ENCODE measurements at places on chromosomes 13 and 19.

DNA sequence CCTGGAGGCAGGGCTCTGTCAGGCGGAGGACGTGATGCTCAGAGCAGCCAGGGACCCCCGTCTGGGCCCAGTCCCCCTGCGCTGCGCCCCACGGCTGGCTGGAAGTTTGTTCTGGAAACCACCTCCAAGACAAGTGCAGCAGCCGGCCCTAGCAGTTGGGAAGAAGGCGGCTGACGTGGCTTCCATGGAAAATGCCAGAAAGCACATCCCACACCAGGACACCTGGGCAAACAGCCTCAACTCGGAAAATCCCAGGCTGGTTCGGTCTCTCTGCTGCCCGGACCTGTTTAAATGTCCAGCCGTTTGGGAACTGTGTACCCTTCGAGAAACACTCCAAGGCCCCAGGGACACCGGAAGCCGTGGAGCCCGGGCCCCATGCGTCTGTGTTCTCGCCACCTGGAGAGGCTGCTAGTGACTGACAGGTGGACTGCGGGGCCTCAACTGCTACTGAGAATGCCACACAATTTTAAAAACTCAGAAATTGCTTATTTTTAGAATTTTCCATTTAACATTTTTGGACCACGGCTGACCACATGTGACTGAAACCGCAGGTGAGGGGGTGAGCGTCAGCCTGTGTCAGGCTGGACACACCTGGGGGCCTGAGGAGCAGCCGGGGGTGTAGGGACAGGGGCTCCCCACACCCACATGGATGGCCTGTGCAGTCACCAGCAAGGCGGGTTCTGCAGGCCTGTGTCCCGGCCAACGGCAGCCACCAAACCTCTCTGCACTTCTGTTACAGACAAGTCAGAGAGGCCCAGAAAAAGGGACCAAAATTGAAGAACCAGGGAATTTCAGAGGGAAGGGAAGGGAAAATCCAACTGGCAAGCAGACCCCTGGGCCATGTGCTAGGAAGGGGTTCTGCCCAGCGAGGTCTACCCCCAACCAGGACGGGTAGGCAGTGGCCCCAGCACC lies 31.7 kb downstream of the RASA3 start:
- DNase-seq, result no peak

DNA sequence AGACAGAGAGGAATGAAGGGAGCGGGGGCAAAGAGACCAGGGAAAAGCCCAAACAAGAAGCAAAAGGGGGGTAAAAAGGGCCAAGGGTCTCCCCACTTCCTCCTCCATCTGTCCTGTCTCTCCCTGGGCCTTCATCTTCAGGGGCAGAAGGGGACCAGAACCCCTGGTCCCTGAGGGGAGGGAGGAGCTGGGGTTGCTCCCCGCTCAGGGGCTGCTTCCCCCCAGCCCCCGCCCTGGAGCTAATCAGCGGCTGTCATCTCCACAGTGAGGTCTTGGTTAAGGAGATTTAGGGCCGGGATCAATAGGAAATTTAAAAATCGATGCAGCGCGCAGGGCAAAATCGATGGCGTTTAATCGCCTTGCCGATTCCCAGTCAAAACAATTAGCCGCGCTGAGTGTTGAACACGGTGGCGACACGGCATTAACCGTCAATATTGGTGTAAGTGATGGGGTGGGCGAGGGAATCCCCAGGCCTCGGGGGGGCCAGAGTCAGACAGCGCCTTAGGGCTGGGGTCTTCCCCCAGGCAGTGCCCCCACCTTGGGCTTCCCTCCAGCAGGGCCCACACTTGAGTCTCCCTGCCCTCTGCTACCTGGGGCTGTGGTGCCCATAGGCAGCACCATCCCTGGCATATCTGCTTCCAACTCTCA lies 29.5 kb upstream of the POU2F2 start:
- DNase-seq, result no peak

DNA sequence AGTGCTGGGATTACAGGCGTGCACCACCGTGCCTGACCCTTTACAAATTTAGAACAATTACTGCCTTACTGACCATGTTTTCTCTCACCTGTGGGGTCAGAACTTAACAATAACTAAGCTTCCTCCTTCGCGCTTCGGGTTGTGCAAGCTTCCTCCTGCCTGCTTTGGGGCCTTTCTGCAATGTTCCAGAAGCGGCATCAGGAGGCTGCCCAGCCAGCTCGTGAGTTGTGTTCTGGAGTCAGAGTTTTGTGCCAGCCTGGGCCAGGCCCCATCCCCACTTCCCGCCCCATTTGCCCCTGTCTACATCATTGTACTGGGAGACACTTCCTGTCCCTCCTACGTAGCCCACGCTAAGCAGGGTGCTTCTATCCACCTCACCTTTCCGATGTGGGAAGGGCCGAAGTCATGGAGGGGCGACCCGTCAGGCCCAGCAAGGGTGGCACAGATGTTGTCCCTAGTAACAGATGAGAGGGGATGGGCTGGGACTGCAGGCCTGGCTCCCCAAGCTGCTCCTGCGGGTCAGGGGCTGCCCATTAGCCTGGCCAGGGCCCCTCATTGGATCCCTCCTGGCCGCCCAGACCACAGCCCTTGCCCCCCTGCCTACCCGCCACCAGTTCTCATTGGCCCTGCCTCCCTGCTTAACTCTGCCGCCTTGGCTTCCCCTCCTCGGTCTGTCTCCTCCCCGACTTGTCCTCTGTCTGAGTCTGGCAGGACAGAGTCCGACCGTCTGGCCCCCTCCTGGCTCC lies 13.4 kb downstream of the UHRF1 start:
- DNase-seq, result no peak

GRCh38 chr13:19634256-19634740 lies 839 bp downstream of the MPHOSPH8 start:
- no peak for DNase-seq

- DNase-seq, result no peak
These were observed 531.3 kb downstream of the RFC3 start for GRCh38 chr13:34349091-34349722.

DNA sequence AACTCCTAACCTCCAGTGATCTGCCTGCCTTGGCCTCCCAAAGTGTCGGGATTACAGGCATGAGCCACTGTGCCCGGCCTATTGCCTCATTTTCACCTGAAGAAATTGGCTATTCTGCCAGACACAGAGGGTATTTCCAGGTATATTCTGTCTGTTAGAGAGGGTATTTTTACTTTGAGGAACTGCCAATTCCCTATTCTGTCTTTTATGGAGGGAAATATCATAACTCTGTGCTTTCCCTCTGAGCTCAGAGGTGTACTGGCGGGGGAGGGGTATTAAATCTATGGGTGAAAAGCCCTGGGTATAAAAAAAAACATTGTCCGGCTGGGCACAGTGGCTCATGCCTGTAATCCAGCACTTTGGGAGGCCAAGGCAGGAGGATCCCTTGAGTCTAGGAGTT lies 24.8 kb downstream of the TSKS start:
- DNase-seq, result no peak

DNA sequence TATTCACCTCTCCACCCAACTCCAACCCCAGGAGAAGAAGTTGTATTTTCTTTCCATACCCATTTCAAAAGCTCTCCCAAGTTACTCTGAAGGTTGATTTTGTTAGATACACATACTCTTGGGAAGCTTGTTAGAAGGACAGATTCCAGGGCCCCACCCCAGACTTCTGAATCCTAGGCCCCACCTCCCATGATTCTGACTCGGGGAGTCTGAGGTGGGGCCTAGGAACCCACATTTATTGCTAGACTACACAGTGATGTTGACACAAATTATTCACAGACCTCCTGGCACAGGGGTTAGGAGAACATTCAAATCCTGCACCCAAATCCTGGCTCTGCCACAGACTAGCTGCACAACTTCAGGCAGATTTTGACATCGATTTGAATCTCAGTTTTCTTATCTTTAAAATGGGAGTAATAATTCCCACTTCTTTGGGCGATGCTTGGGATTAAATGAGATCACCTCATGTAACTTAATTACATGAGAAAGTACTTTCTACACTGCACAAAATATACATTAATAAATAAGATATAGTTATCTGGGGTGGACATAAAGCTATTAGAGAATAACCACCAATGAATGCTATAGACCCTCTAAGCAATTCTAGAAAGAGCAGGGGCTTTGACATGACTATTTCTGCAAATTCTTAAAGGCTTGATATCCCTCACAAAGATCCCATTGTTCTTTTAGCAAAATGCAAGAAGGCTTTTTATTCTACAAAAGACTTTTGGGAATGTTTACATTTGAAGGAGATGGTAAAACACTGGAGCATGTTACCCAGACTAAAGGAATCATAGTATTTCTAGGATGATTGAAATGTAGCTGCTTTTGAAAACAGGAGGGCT lies 18.0 kb downstream of the MBNL2 start:
- DNase-seq, result no peak

- DNase-seq, result no peak
These were observed 6.7 kb upstream of the MYCBP2 start for GRCh38 chr13:77333594-77333993.

- DNase-seq, result no peak
These were observed 384.9 kb upstream of the ZNF507 start for GRCh38 chr19:31960474-31960873.

GRCh38 chr19:12847159-12848139 lies 9.1 kb downstream of the MAST1 start:
- DNase-seq, result peak; percentile 85

DNA sequence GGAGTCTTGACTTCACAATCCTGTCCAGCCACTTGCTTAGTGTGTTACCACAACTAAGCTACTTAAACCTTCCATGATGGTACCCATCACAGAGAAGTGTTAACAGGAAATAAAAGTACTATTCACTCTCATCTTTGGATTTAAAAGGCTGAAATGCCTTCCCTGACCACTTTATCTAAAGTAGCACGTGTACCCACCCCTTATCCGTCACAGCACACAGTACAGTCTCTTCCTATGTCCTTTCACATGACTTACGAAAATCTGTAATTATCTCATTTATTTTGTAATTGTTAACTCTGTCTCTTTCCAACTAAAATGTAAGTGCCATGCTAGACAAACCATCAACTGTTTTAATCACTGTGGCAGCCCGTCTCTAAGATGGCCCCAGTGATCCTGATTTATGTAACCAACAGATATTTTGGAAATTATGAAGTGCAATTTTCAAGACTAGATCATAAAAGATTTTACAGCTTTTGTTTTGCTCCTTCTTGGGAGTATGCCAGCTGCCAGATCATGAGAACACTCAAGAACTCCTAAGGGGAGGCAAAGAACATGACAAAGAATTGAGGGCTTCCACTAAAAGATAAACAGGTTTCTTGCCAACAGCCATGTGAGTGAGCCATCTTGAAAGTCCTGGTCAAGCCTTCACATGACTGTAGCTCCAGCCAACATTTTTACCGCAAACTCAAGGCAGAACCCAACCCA lies 44.9 kb downstream of the DIAPH3 start:
- no peak for DNase-seq

- DNase-seq, result no peak
These were observed 130.0 kb downstream of the SIPA1L3 start for GRCh38 chr19:38036707-38037611.

DNA sequence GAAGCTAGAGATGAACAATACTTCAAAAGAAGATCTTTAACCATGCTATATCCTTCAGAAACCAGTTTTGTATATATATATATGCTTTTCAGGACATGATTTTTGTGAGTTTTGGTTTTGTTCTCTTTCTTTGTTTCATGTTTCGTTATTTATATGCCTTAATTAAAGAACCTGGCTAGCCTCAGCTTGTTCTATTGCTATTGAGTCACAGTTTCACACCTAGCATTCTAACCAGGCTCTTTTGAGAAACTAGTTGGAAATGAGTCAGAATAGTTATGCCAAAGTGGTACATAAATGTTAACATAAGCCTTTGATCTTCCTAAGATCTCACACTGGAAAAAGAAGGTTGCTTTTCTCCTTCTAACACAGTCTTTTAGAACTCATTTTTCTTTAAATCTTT lies 1925.2 kb downstream of the OLFM4 start:
- DNase-seq, result no peak

GRCh38 chr13:66492479-66492878 lies 737.7 kb downstream of the PCDH9 start:
- no peak for DNase-seq

- peak; percentile 84 for DNase-seq
These were observed 8.9 kb downstream of the ISYNA1 start for GRCh38 chr19:18428787-18429674.

DNA sequence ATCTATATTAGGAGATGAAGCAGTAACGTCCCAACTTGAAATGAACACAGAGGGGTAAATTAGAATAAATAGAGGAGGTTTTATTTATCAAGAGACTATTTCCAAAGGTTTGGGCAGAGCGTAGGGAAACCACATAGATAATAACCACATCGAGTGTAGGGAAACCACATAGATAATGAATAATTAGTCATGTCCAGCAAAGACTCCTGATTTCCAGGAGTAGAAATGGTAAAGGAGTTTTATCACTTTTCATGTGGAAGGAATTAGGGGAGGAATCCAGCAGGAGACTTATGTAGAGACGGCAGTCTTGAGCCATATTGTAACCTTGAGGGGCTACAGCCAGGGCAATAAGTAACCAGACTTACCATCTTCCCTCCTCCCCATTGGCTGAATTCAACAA lies 136.3 kb upstream of the CSNK1A1L start:
- DNase-seq, result no peak

DNA sequence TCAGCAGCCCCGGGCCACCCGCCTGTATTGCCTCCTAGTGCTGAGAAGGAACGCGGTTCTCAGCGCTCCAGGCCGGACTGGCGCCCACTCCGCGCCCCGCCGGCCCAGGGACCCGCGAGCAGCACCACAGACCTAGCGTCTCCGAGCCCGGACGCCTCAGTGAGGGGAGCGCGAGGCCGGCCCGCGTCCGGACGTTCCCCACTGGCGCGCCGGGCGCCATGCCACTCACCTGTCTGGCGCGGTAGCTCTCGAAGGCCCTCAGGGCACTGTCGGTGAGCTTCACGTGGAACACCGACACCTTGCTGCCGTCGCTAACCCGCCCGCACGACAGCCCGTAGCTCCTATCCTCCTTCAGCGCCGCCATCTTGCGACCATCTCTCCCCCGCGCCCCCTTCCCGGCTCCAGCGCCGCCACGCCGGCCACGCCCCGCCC lies at the start of gene ELL:
TSS of gene ELL (minus strand) at position 379 of the 432 bp plus-strand sequence. CDS start at position 364, 15 bp downstream.
- DNase-seq, result no peak

DNA sequence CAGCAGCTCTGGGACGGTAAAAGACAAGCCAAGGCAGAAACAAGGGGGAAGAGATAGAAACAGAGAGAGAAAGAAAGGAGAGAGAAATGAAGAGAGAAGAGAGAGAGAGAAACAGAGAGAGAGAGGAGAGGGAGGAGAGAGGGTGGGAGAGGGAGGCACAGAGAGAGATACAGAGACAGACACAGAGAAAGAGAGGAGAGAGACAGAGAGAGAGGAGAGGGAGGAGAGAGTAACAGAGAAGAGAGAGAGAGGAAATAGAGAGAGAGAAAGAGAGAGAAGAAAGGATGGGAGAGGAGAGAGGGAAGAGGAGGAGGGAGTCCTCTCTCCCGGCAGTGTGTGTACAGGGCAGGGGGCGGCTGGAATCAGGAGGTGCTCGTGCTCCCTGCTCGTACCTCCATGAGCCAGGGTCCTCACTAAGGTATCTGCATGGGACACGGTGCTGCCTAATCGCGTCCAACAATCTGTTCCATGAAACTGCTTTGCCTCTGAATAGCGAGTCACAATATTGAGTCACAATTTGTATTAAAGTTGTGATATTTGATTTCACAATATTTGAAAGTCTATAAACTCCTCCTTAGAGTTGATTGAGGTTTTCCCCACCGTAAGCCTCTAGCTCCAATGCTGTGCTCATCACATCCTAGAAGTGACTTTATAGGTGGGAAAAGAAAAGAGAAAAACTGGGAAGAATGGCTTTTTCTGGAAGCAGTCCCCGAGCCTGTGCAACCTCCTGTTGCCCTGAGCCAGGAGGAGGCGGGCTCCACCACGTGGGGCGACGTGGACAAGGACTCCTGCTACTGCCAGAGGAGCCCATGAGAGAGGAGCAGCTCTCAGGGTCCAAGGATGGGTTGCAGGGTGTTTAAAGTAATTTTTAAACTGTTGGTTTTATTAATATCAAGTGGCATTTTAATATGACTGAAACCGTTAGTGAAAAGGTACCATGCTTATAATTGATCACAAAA lies 81.7 kb upstream of the ARHGEF7 start:
- DNase-seq, result no peak

- no peak for DNase-seq
These were observed 4.7 kb upstream of the GJB2 start for GRCh38 chr13:20197361-20197834.

All from activated gamma-delta T cell treated with Interleukin-2 at 50 U/mL for 16 hours (primary cell).